Fibroblast of pulmonary artery (primary cell): ENCODE measurements at places on chromosomes 5 and 9.

DNA sequence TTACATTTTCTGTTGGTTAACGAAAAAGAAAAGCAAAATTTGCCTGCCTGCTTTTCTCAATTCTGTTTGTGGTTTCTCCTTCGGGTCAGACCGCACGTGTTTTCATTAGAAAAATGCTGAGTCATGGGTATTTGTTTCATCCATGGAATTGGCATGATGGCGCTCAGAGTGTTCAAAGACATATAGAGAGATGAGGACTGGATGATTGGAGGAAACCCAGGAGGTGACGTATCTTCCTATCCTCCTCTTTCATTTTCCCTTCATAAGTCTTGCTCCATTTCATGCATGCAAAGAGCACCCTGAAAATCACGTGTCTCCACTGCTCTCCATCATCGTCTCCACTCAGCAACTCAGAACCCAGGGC is 353.8 kb upstream of the WWC1 start:
- DNase-seq = no peak

- DNase-seq = no peak
Measured at GRCh38 chr9:137305060-137305797, 3.2 kb upstream of the NRARP start.

GRCh38 chr5:173671121-173671949 is 54.9 kb upstream of the BOD1 start:
- DNase-seq = peak; percentile 40

- DNase-seq = no peak
Measured at GRCh38 chr5:143360755-143361154, 42.7 kb downstream of the NR3C1 start.

- no peak for DNase-seq
Measured at GRCh38 chr9:130236436-130236985, 29.0 kb upstream of the HMCN2 start.

DNA sequence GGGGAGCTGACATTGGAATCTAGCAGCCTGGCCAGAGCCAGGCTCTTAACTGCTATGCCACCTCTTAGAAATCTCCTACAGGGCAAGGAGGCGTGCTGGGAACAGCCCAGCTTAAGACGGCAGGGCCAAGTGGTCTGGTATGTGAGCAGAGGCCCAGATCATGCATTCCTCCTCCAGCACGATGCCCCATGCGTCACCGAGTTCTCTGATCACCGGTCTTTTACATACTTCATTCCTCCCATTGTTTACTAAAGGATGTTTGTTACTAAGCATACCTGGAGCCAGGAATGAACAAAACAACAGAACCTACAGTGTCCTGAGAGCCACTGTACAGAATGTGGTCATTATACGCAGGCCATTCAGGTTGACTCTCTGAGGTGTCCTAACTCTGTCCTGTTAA is 73.8 kb downstream of the TRIO start:
- no peak for DNase-seq

DNA sequence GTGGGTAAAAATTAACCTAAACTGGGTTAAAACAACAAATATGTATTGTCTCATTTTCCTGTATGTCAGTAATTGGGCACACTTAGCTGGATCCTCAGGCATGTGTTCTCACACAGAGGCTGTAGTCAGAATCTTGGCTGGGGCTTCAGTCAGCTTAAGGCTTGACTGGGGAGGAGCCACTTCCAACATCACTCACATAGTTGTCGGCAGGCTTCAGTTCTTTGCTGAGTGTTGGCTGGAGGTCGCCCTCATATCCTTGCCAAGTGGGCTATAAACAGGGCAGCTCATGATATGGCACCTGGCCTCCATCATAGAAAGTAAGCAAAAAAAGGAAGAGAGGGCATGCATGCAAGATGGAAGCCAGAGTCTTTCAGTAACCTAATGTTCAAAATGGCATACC is 173.0 kb downstream of the GIN1 start:
- no peak for DNase-seq
